NCI-H524 treated with DMSO at 0.1 percent for 48 hours (cell line): ENCODE measurements at places on chromosomes 16 and 17.

DNA sequence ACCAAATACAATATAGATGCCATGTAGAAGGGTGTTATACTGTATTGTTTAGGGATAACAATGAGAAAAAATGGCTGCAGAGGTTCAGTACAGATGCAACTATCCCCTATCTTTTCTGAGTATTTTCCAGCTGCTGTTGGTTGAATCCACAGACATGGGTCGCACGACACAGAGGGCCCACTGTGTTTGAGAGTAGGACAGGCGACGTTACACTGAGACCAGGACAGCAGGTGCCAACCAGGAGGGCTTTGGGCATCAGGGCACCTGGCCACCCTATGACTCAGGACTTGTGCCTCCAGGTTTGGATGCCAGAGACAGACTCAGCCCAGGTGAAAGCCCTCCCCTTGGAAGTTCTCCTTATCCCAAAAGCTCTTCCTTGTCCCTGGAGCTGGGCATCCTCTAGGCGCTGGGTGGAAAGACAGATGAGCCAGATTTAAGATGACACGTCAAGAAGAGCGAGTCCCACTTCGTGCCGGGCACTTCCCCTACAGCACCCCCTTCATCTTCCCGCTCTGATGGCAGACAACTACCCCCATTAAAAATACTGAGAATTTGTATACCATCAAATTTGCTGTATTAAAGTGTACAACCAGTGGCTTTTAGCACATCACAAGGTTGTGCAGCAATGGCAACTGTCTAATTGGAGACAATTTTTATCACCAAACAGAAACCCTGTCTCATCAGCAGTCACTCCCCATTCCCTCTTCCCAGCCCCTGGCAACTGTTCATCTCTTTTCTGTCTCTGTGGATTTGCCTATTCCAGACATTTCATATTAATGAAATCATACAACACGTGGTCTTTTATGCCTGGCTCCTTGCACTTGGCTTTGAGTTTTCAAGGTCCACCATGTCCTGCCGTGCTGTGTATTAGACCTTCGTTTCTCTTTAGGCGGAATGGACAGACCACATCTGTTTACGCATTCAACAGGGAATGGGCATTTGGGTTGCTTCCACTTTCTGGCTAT lies 30.6 kb downstream of the TNFRSF13B start:
- no peak for DNase-seq

DNA sequence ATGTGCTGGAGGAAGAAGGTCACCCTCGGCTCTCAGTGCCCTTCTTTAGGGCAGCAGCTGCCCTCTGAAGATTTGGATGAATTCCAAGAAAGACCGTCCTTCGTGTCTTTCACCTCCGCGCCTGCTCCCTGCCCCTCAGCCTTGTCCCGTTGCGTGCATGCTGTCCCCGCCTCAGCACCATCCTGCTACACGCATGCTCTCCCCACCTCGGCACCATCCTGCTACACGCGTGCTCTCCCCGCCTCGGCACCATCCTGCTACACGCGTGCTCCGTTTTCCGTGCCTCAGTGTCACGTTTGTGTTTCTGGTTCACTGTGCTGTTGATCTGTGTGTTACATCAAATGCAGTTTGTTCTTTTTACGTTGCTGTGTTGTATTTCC lies 13.5 kb downstream of the ACSF3 start:
- no peak for DNase-seq

GRCh38 chr16:57178793-57179212 lies 7.0 kb downstream of the PSME3IP1 start:
- no peak for DNase-seq

GRCh38 chr16:72576189-72576588 lies 404.2 kb upstream of the PMFBP1 start:
- DNase-seq = no peak

DNA sequence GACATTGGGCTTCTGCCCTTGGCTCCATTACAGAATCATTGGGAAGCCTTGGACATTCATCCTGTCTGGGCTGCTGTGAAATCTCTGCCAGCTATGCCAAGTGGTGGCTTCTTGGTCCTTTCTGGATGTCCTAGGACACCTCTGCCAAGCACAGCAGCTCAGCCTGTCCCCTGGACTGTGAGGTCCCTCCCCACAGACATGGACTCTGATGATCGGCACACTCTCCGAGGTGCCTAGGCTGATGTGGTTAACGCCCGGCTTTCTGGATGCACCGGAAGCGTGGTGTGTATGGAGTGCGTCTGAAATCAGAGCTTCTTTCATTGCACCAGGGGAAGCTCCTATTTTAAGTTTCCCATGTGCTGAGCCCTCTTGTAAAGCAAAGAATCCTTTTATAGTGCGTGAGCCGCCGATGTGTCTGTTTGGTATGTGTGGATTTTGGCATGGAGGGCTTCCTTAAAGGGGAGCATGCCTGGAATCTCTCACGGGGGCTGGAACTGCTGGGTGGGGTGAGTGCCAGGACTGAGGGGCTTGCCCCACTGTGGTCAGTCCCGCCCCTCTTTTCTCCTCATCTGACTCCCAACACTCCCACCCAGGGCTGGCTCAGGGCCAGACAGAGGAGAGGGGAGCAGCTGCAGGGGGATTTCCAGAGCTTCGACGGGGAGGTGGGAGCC lies 7.0 kb upstream of the ARHGAP23 start:
- no peak for DNase-seq

- no peak for DNase-seq
These were observed 10.3 kb upstream of the MED13 start for GRCh38 chr17:62075308-62075815.

- DNase-seq = no peak
These were observed 4.6 kb downstream of the ZNF319 start for GRCh38 chr16:57995721-57996405.

DNA sequence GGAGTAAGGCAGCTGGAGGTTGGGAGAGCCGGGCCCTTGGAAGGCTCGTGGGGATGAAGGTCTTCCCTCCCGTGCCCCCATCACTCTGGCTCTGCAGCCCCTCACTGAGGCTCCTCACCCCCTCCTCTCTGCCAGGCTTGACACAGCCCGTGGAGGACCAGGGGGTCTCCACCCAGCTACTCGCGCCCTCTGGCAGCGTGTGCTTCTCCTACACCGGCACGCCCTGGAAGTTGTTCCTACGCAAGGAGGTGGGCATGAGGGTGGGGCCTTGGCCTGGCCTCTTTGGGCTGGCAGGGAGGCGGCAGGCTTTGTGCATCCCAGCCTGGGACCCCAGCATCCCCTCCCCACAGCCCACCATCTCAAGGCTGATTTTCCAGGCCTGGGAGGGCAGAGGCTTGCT lies 15.6 kb upstream of the SMIM5 start:
- DNase-seq = no peak
